ENCODE measurements at places on chromosomes 7 and 10.

- no peak for DNase-seq
These were observed 60.3 kb downstream of the RAB18 start for GRCh38 chr10:27564398-27564797.

- DNase-seq: no peak
These were observed 63.6 kb downstream of the CUBN start for GRCh38 chr10:17066000-17066399.

DNA sequence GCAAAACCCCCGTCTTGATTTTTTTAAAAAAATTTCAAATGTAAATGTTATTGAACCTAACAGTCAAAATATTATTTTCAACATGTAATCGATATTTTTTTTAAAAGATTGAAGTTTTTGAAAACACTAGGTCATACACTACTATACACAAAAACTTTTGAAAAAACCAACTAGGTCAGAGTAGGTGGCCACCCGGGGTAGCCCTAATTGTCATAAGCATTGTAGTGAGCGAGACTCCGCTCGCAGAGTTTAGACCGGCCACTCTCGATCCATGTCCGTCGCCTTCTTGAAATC, 417 bp downstream of the RFC2 start:
- no peak for DNase-seq

- peak; percentile 40 for DNase-seq
These were observed 536.0 kb upstream of the GALNT17 start for GRCh38 chr7:70595755-70596597.

DNA sequence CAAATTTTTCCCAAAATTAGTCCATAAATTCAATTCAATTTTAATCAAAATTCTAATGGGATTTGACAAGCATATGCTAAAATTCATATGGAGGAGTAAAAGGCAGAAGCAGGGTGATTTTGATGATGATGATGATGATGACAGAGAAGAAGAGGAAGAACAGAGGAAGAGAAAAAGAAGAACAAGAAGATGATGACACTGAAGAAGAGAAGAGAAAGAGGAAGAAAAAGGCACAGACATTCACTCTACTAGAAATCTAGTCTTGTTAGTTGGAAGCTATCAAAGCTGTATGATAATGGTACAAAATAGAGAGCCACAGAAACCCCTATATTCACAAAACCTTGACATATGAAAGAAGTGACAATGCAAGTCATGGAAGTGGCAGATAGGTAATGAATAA, 157.9 kb downstream of the ELMO1 start:
- DNase-seq: no peak

DNA sequence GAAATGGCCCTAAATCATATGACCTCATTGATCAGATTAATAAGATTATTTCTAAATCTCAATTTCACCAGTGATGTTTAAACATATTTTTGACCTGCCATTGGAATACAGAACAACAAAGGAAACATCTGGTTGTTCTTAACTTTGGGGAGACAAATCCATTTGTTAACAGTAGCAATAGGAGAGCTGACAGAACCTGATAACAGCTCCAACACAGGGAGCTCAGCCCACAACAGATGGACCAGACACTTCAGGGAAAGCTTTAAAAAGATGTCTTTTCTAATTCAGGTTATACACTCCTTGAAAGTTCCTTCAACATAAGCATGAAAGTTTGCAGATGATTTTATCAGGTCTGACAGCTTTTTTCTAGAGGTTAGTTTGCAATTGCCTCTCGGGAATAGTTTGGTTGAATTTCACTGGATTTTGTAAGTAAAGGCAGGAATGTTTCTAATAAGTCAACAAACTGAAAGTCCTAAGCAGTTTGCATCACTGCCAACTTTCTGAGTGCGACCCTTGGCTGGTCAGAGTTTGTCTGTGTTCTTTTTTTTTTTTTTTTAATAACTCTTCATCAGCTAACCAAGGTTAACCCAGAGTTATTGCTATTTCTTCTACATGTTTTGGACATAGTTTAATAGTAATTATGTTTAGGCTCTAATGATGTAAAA, 6.5 kb upstream of the MET start:
- no peak for DNase-seq

DNA sequence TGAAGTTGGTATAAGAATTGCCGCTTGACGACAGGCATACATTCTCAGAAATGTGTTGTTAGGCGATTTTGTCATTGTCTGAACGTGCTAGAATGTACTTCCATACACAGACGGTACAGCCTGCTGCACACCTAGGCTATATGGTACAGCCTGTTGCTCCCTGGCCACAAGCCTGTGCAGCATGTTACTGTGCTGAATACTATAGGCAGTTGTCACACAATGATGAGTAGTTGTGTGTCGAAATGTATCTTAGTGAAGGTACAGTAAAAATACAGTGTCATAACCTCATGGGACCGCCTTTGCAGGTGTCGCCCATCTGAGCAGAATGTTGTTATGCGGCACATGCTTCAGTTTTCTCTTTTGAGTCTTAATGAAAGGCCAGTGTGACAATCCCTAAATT, 66.5 kb downstream of the SHH start:
- no peak for DNase-seq

DNA sequence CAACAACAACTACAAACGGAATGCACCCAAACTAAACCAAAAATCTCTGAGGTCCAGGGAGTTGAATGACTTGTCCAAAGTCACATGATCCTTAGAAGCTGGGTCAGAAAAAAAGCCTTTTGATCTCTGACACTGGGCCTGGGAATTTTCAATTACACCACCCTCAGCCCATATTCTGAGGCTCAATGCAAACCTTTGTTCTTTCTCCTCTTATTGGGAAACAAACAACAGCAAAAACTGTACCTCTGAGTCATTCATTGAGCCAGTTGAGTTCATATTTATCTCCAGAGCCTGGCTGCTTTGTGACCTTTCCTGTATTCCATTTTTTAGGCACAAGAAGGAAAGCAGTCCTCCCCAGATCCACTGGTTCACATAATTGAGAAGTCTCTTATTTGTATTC, 51.2 kb upstream of the SORCS1 start:
- DNase-seq: no peak

DNA sequence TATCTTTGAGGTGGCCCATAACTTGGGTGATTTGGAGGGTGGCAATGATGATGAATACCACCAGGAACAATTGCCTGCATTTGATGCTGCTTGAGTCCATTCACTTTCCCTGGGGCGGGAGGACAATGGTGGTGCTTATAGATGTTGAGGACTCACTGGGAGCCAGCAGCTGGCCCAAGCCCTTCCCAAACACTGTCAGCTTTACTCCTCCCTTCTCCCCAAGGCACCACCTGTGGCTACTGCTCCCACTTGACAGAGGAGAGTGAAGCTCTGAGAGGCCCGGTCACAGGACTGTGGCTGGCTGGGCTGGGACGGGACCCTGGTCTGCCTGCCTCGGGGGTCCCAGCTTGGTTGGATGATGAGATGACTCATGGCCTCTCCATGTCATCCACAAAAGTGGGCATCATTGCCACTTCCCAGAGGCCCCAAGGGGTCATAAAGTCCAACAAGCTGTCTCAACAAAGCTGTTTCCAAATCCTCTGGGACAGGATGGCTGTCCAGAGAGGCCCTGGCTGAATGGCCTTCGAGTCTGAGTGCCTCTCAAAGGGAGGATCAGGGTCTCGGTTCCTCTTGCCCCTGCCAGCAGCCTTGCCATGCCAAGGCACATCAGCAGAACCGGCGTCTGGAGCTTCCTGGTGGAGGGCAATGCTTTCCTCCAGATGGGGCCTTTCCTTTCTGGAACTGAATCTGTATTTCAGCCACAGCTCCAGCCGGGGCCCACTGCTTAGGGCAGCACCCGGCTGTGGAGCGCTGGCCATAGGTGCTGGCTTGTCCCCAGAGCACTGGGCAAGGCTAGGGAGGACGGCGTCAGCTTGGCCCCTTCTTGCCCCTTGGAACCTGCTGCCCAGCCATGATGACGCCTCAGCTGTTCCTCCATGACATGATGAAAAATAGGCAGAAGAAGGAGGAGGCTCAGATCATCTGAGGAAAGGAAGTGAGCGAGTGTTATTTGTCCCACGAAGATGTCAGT, 47.0 kb upstream of the PLEKHA1 start:
- no peak for DNase-seq
